Activated T-cell treated with anti-CD3 and anti-CD28 coated beads, Interleukin-2, amount 50 U/mL, for 4 hours (primary cell): ENCODE measurements at places on chromosomes 3 and 15. TPM values are rescaled to one million over a fixed set of nuclear protein-coding genes. Genes with fewer than 3 reads are reported as not detected.

DNA sequence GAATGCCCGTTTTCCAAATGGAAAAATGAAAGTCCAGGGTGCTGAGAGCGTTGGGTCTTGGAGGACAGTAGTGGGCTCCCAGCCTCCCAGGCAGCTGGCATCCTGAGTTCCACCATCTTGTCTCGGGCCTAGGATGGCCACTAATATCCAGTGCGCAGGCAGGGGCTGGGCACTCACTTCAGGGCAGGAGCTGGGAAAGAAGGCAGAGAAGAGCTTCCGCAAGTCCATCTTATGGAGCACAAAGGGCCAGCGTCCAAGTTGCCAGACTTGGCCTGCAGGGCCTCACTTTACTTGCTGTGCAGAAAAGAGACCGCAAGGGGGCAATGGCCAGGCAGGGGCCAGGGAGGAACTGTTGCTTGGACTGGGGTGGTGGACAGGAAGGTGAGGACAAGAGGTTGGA, 46.1 kb downstream of the IQSEC1 start:
- DNase-seq: no peak

GRCh38 chr15:67784090-67784781, 41.1 kb upstream of the SKOR1 start:
- DNase-seq: no peak

GRCh38 chr3:116643001-116643400, 66.6 kb upstream of the TUSC7 start:
- DNase-seq: no peak

DNA sequence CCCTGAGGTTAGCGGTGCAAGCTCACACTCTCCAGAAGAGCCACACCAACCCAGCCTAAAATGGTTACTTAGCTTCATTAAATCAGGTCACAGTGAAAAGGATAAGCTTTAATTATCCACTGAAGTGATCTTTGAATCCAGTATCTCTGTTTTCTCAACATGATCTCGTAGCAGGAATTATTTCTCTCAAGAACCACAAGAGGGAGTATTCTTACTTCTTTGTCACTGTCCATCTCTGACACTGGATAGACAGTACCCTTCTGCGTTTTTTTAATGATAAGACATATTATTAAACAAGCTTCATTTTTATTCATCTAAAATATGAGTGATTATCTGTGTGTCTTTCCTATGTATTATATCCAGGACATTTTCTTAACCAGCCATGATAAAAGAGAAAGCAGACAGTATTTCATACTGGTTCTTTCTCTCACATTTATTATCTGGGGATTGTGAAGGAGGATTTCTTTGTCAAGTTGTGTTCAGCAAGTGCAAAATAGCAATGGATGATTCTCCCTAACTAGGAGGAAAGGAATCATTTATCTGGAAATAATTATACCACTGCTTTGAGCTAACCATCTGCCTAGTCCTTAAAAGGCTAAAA, 105.4 kb upstream of the CCDC54 start:
- DNase-seq: no peak

DNA sequence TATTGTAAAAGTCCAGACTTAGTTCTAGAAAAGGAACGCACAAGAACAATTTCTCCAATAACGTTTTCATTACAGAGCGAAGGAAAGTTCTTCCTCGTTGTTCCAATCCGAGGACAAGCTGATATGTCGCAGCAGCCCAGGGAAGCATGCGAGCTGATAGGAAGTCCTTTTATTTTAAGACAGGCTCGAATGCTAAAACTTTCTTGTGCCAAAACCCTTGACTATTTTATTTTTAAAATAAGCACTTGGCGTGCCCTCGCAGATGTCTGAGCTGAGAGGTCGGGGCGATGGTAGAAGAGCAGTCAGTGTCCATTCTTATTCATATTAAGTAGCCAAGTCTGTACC, 433 bp upstream of the MITF start:
- DNase-seq: no peak

- no peak for DNase-seq
These were observed 344.6 kb upstream of the PROK2 start for GRCh38 chr3:72129501-72130094.

DNA sequence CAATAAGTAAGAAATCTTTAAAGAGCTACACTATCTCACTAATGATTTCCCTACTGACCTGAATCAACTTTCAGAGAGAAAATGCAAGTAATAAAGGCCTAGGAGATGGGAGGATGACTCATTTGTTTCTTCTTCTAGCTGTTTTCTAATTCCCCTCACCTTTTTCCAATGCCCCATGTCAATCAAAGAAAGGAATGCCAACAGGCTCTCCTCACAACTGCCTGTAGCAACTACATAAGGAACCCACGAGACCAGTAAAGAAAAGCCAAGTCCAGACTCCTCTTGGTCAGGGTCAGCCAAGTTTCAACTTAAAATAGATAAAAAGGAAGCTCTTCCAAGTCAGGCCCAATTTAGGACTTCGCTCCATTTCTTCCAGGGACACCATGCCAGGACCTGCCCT, 201.9 kb downstream of the TNIK start:
- no peak for DNase-seq

DNA sequence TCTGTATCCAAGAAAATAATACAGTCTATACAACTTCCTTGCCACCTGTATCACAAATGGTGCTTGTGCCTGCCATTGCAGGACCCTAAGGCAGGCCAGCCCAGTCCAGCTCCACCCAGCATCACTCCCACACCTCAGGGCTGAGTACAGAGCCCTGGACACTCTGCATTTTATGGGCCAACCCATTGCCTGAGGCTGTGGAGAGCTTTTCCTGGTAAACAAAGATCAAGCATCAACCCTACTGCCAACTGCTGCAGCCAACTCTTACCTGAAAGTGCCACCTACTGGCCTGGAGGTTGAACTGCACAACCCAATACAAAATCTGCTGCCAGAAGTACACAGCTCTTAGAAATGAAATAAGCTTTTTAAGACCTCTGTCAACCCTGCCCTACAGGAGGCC, 1082.2 kb downstream of the NAALADL2 start:
- no peak for DNase-seq

The NRROS gene
- total RNA-seq: 18.5 TPM

The CHAC1 gene
- total RNA-seq: 12.0 TPM

DNA sequence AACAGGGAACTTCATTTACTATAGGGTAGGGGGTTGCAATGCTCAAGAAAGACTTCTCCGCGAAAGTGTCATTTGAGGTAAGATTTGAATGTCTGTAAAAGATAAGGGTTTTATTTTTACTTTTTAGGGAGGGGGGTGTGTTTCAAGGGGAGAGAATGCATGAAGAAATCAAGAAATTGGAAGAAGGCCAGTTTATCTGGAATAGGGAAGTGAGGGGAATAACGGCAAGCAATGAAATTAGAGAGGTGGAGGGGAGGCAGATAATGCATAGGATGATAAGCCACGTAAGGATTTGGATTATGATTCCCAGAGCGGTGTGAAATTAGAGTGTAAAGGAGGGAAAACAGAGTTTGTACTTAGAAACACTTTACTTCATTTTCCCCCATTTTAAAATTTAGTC, 63.0 kb upstream of the MB21D2 start:
- DNase-seq: no peak

DNA sequence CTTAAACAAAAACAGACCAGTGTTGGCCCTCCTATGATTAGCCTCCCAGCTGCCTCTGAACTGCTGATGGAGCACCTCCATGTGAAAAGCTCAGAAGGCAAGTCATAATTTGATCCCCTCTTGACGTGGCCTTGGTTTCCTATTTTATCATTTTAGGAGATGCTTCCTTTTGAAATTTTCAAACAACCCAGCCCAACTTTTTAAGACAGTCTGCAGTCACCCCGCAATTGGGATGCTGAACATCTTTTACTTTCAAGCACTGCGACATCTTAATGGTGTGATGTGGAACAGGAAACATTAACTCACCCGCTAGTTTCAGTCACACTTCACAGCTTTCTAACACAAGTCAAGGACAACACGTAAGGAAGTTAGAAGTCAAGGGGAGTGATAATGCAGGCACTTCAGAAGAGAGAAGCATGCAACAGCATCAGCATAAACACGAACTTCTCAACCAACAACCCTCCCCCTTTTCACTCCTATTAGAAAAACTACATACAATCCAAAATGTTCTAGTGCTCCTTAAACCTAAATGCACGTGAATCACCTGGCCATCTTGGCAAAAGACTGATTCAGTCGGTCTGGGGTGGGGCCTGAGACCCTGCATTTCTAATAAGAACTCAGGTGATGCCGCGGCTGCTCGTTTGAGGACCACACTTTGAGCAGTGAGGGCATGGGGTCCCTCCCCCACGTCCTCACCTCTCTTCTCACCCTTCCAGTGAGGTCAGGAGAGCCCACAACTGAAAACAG, 161.5 kb downstream of the FOXP1 start:
- DNase-seq: no peak

GRCh38 chr15:65638109-65638508, 16.4 kb downstream of the SLC24A1 start:
- no peak for DNase-seq

The ZNF774 gene
- total RNA-seq: 1.0 TPM

DNA sequence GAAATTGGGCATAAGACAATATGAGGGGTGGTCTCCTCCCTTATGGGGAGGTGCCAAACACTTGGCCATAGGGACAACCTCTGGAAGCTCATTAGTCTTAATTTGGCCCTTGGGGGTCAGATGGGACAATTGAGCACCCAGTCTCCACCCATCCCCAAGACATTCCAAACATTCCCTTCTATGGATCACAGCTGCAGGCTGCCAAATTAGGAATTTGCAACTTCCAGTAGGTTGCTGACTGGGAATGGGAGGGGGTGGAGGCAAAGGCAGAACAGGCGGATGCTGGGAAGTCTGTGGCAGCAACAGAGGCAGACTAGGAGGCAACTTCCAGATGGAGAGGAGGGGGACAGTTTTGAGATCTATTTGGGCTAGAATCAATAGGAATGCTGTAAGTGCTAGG, 1.4 kb upstream of the PDHB start:
- no peak for DNase-seq

The SCAMP5 gene
- total RNA-seq: 6.7 TPM

DNA sequence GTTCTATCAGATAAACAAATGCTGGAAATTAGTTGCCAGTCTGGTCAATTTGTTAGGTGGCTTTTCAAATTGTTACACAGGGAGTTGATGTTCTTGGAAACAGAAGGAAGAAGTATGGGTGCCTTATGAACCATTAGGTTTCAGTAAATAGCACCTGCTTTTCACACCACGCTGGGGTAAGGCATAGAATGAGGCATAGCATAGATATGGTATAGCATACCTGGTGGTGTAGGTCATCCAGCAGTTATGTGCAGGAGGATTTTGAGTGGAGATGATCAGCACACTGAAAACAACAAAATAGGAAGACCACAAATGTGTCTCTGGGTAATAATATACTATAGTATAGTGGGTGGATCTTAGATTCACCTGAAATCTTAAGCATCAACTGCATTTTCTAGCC, 121.4 kb downstream of the GMPS start:
- DNase-seq: no peak

GRCh38 chr3:53643757-53644156, 149.3 kb downstream of the CACNA1D start:
- DNase-seq: no peak

GRCh38 chr3:192229866-192230265, 497.5 kb downstream of the FGF12 start:
- no peak for DNase-seq

The IL17RB gene
- 1.3 TPM for total RNA-seq

DNA sequence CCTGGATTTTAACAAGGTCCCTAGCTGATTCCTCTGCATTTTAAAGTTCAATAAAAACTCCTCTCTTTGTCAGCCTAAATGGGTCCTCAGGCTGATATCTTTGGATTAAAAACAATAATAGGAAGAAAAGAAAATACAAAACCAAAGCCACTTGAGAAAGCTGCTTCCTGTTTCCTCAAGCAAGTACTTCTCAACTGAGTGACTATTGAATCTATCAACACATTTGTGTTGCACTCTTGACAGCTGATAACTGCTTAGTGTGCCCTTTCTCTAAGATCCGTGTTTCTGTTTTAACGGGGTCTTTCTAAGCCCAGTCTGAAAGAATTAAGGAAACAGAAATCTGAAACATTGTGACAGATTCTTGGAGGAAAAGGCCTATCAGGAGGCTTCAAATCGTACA, 410.7 kb downstream of the GRM7 start:
- no peak for DNase-seq

- DNase-seq: no peak
These were observed 38.0 kb upstream of the DPH6 start for GRCh38 chr15:35583863-35584528.

DNA sequence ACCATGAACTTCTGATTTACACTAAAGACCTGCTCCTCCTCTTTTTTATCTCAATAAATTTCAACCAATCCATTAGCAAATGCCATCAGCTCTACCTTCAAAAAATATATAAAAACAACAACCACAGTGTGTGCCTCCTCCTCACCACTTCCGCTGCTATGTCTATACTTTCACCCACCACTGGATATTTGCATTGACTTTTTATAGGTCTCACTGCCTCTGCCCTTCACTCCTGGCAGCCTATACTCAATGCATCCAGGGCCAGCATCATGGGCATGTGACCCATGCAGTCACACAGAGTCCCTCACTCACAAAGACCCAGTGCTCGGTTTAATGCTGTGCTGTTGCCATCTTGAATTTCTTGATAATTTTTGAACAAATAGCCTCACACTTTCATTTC, 53.5 kb upstream of the CCDC54 start:
- no peak for DNase-seq

- DNase-seq: no peak
These were observed 3.9 kb downstream of the OXTR start for GRCh38 chr3:8765528-8765927.

DNA sequence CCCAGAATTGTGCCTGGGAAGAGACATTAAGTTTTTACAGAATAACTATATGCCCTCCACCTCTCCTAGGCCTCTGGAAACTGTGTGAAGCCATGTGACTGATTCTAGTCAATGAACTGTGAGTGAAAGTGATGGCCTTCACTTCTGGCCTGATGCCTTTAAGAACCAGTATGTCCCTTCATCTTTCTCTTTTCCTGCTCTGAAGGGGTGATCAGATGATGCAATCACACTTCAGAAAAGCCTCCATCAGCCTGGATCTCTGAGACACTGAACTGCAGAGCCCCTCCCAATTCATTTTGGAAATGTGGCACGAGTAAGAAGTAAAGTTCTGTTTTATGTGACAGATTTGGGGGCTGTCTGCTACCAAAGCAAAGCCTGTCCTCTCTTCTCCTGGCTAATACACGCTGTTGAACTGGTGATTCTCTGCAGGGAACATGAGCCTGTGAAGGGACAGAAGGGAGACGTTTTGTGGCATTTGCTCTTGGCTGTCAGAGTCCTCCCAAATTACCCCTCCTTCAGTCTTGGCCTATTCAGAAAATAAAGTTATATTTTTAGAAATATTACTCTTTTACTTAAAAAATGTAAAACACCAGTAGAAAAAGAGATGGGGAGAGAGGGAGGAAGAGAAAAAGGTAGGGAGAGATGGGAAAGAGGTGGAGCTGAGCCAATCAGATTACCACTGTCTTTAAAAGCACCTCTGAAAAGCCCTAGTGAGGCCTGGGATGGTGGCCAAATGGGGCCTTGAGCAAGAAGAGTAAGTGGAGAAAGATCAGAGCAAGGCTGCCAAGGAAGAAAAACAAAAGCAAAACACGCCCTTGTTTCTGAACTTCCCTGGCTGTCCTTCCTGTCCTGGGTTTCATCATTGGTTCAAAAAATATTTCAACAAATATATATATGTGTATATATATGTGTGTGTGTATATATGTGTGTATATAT, 40.9 kb upstream of the RYK start:
- no peak for DNase-seq

The CLDN18 gene
- 0.18 TPM for total RNA-seq

The FURIN gene
- 242 TPM for total RNA-seq

- DNase-seq: no peak
These were observed 306.7 kb downstream of the TIGIT start for GRCh38 chr3:114600571-114600970.

- DNase-seq: no peak
These were observed 1.4 kb upstream of the BCL6 start for GRCh38 chr3:187746442-187747281.

GRCh38 chr3:138051947-138052802, 42.2 kb downstream of the CLDN18 start:
- DNase-seq: no peak

The RPLP1 gene
- 3,252 TPM for total RNA-seq
